Fibroblast of skin of right biceps (primary cell): ENCODE measurements at places on chromosomes 4 and X.

DNA sequence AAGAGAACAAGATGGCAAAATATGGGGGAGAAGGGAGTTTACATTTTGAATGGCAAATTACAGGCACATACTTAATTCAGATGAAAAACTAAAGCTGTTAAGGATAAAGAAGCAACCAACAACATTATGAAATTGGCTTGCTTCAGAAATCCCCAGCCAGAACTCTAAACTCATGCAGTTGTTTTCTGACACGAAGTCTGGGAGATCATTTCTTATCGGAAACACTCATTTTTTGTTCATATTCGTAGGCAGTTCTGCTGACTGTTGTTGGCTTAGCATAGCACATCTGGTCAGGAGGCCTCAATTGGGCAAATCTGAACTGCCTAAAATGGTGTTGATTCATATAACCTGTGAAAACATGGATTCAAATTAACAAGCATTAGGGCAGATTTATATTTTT lies 33.0 kb upstream of the ARHGAP6 start:
- DNase-seq = no peak

- DNase-seq = no peak
These were observed 333.2 kb upstream of the MAD2L1 start for GRCh38 chr4:120399826-120400225.

DNA sequence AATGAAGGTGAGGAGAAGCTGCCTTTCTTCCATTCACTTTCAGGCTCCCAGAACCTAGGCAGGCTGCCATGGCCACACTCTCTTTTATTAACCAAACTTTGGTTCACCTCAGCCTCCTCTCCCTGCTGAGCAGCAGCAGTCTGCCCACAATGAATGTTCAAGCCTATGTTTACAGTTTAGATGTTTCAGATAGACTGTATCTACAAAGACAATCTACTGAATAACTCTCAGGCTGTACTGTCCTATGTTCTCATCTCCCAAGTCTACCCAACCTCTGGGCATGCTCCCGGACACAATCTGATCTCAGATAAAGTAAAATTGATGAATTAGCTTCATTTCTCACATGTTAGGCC lies 59.2 kb upstream of the TMEM164 start:
- no peak for DNase-seq

DNA sequence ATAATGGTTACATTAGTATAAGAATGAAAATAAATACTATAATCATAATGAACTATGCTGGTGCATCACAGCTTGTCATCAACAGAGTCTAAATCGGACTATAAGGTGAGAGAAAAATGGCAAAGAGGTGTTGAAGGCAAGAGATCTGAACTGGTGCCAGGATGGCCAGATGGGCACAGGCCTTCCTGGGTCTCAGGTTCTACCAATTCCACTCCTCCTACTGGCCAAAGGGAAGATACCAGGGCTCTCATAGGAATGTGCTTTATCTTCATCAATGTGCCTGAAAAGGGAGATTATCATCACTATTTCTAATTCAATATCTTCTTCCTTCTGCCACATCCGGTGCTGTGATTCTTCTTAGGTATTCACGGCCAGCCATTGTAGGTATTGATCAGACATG lies 107.6 kb downstream of the GASK1B start:
- DNase-seq = no peak

DNA sequence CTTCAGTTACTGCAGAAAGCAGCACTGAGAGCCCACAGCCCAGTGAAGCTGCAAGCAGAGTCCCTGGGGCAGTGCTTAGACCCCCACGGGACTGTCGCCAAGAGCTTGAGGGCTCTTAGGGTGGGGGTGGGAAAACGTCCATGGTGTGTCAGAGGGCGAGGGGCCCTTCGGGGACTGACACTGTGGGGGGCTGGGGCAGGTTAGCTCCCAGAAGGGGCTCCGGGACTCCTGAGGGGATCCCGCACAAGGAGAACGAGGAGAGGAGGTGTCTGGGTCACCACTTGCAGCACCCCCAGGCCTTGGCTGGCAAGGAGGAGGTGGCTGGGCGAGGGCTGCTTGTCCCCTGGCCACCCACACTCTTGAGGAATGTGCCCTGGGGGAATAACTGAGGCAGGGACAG lies 20.8 kb downstream of the NAT8L start:
- no peak for DNase-seq

- DNase-seq = no peak
These were observed 24.5 kb downstream of the WDR17 start for GRCh38 chr4:176090115-176090514.

DNA sequence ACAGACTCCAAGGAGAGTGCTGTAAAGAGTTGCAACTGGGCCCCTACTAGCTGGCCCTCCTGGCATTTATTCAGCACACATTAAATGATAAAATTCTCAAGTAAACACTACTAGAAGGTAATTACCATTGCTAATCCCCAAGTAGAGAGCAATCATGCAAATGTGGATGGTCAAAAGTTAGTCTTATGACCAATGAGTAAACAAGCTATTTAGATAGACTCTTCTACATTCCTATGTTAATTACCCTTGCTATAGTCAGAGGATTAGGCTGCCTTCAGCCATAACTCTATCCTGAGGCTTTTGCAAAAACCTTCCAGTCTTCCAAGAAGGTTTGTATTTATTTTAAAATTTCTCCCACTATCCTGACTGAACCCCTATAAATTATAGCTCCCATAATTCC lies 28.3 kb upstream of the HPGD start:
- DNase-seq = no peak

GRCh38 chr4:35836596-35836995 lies 407.7 kb downstream of the ARAP2 start:
- DNase-seq = no peak

GRCh38 chr4:39369301-39369700 lies 3.1 kb upstream of the RFC1 start:
- DNase-seq = no peak

DNA sequence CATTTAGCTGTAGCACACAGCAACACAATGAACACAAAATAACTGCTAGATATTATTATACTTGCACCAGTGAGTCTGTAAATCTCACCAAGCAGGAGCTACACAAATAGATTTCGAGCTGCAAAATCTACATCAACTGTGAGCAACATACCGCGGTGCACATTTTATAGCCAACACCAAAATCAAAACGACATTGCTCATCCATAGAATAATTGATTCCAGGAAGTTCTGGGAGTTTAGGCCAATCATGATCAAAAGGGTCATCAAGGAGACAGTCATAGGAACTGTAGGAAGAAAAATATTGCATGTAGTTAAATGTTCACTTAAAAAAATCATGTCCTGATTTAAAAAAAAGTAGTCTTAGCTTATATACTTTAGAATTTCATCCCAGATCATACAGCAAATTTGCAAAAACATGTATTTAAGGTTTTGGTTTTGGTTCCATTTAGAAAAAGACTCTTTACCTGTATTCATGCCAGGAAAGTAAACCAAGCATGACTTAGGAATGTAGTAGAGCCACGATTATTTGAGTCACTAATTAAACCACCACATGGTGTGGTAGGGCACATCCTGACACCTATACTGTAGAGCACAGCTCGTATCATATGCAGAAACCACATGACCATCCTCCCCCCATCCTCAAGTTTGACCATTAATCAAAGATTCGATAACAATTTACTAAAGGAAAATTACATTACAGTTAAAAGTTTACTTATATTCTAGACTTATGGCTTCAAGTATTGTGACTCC lies 250.4 kb downstream of the ADAMTS3 start:
- DNase-seq = peak; percentile 61
